ENCODE measurements at places on chromosomes 12 and 14.

DNA sequence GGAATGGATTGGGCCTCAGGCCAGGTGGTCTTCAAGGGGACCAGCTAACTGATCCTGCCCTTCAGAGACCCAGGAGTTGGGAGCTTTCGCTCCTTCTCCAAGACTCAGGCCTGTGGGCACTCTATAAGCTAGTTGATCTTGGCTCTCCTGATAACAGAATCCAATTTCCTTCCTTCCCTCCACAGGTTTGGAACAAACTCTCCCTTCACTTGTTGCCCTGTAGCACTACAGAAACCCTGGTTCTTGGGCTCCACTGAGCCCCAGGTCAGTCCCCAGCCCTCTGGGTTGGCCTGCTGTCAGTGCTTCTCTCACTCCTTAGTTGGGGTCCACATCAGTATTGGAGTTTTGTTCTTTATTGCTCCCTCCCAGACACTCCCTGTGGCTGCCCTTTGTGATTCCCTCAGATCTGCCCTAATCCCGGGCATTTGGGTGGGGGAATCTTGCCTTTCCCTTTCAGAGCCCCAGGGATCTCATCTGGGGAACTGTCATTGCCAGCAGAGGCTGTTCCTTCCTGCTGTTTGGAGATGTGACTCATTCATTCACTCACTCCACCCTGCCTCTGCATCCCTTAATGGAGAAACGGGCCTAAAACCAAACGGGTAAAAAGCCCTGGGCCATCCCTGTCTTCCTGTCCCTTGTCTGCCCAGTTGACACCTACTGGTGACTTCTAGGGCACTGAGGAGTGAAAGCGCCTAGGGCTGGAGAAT lies 4.4 kb upstream of the GPD1 start:
- no peak for DNase-seq

GRCh38 chr12:116642683-116643082 lies 83.5 kb downstream of the MAP1LC3B2 start:
- no peak for DNase-seq

- no peak for DNase-seq
Observed at GRCh38 chr14:61341275-61342206, 20.2 kb downstream of the PRKCH start.

DNA sequence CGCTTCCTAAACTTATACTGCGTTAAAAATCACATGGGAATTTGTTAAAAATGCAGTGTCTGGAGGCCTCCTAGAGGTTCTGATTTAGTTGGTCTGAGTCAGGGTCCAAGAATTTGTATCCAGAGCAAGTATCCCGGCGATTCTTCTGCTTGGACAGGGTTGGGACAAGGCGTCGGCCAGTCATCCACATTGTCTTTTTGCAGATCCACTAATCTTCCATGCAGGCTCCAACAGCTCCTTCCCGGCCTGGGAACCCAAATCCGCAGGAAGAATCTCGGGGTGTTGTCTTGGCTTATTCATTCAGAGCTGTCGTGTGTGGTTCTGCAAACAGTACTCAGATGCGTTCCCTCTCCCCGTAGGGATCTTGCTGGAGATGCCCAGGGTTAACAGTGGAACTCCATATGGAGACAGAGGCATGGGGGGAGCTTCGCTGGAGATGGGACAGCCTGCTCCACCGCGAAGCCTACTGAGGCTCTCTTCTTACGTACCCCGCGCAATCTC lies 25.3 kb downstream of the GPRC5D start:
- DNase-seq: no peak

GRCh38 chr12:130556486-130557055 lies 159.5 kb downstream of the RIMBP2 start:
- no peak for DNase-seq

GRCh38 chr12:59736359-59736758 lies 140.5 kb downstream of the SLC16A7 start:
- DNase-seq: no peak

- no peak for DNase-seq
Observed at GRCh38 chr12:15806826-15807225, 17.6 kb upstream of the EPS8 start.

- DNase-seq: no peak
Observed at GRCh38 chr12:69679119-69679518, 20.0 kb downstream of the BEST3 start.

DNA sequence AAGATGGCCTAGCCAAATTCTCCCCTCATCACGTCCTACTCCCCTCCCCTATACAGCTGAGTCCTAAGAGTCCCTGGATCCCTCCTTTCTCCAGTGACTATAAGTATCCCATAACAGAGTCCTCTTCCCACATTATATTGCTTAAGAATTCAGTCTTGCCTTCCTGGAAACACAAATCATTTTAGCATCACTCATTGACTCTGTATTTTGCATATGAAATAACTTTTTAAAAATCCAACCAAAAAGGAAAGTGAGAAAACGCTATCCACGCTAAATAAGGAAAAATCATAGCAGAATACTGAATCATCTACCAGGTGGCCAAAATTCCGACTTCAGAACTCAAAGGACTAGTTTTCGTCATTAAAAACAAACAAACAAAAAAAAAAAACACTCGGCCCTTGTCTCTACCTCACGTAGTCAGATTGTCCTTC lies 130.2 kb downstream of the GCH1 start:
- DNase-seq: no peak

DNA sequence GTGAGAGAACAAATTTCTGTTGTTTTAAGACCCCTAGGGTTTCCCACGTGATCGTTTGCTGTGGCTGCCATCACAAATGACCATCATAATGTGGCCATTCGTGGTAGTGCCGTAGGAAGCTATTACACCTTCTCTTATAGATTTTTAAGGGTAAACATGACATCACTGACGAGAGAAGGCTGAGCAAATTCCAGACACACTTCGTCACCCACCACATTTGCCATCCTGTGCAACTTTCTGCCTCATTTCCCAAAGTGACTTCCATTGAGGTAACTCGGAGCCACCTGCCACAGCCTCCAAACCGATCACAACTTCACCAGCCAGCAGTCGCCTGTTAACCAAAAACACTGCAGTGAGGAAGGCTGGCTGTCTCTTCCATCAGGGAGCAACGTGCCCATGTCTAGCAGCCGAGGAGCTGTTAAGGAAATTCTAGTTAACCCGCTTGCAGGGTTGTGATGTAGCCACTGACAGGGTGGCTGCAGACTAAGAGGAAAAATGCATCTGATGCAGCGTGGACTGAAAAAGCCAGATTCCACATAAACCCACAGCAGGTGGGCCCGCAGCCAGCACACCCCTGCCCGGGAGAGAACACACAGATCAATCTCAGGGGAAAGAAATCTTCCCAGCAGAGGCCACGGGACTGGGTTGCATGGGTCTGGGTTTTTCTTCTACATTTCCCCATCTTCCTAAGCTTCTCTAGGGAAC lies 44.6 kb downstream of the CCDC85C start:
- no peak for DNase-seq

- peak; percentile 95 for DNase-seq
Observed at GRCh38 chr12:46160101-46160980, 108.5 kb downstream of the SLC38A1 start.

- no peak for DNase-seq
Observed at GRCh38 chr12:3122841-3123678, 45.9 kb downstream of the TSPAN9 start.

DNA sequence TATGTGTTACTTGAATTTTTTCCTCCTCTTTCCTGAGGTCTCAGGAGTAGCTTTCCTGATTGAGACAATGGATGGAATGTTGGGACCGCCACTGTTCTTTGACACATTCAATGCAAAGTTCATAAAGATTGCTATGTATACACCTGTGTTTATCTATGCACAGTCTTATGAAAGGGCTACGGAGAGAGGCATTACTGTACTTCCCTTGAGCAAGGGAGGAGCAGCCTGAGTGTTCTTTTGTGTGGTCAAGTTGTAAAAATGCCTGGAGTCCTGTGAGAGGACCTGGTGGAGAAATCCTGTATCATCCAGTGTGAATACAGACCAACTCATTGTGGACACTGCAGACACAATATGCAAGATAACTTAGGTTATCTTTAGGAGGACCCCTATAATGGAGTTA lies 1.2 kb downstream of the SRGAP1 start:
- DNase-seq: no peak

GRCh38 chr14:68292441-68293215 lies 473.0 kb downstream of the RAD51B start:
- DNase-seq: peak; percentile 20

- no peak for DNase-seq
Observed at GRCh38 chr12:5101686-5102085, 58.0 kb downstream of the KCNA5 start.

GRCh38 chr12:13749389-13749788 lies 232.0 kb downstream of the GRIN2B start:
- peak; percentile 69 for DNase-seq

DNA sequence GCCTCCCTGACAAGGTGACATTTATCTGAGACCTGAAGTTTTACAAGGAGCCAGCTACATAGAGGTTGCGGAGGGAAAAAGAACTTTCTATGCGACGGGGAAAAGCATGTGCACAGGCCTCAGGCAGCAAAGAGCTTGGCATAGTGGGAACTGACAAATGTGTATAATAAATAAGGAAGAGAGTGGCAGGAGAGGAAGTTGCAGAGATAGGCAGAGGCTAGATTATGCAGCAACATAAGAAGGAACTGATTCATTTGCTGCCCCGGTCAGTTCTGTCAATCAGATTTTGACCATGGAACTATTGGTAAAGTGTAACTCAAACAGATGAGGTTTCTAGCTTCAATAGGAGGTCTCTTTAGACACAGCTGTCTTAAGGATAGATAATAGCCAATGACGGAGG lies 33.7 kb upstream of the RIC8B start:
- no peak for DNase-seq

- DNase-seq: peak; percentile 25
Observed at GRCh38 chr14:23951590-23952201, 1.9 kb upstream of the DHRS4 start.

GRCh38 chr12:76186131-76186906 lies 101.8 kb upstream of the NAP1L1 start:
- DNase-seq: no peak

GRCh38 chr14:32419429-32419828 lies 90.3 kb downstream of the AKAP6 start:
- DNase-seq: no peak

DNA sequence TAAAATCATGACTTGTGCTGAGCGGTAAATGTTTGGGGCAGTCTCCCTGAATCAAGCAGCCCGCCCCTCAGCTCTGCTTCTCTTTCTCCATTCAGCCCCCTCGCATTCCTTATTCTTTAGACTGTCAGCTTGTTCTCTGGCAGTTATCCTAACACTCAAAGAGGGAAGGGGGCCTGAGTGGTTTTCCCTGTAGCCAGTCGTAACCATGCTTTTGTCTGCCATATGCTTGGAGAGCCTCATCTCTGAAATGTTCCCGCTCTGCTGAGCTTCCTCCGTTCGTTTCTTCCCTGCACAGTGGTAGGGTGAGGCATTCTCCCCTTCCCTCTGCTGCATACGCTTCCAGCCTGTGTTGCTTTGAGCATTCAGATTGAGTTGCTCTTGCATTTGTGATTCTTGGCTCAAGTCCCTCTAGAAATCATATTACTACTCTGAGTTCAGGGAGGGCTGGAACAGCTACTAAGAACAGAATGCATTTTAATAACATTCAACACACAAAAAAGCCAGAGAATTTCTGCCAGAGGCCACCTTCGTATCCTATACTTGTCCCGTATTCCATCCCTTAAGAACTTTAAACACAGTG lies 119.7 kb downstream of the FBXL14 start:
- no peak for DNase-seq

GRCh38 chr12:65592416-65592815 lies 231.9 kb upstream of the HMGA2 start:
- no peak for DNase-seq

DNA sequence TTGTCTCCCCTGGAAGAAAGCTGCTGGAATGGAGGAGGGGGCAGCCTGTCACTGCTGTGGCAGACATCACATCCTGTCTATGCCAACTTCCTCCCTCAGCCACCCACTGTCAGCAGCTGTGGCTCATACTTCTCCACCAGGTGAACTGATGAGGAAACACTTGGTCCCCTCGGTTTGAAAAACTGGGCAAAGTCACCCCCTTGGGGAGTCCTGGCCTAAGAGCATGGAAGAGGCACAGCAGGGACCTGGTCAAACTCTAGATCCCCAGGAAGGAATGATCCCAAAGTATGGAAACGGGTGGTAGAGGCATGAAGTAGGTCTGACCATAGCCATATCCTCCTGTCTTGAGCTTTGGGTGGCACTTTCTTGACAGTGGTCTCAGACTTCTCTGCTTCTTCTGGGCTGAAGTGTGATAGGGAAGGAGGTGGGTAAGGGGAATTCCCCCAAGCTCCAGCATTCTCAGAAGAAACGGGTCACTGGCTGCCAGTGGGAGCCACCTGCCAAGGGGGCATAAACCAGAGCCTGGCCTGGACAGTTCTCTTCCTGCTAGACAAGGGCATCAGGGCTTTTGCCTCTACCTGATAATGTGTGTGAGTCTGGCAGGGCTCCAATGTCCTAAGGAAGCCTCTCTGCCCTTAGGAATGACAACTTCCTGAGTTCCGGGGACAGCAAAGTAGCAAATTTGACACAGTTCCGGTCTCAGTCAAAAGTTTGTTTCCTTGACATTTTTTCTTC lies 36.0 kb downstream of the FMNL3 start:
- DNase-seq: no peak

DNA sequence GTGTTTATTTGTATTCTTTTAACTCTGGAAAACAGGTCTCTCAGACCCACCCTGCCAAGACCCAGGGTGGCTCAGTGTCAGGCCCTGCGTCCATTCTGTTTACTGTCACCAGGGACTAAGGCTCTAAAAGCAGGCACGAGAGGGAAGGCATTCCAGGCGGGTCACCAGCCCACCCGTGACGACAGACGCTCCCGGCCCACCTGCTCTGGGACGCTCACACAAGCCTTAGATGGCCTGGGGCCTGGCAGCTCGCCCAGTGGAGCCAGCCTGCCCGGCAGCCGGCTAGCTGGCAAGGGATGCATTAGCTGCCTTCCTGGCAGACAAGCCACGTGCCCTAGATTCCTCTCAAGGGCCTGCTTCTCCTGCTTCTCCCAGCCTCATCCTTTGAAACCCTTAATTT lies 9.2 kb upstream of the NUAK1 start:
- no peak for DNase-seq

DNA sequence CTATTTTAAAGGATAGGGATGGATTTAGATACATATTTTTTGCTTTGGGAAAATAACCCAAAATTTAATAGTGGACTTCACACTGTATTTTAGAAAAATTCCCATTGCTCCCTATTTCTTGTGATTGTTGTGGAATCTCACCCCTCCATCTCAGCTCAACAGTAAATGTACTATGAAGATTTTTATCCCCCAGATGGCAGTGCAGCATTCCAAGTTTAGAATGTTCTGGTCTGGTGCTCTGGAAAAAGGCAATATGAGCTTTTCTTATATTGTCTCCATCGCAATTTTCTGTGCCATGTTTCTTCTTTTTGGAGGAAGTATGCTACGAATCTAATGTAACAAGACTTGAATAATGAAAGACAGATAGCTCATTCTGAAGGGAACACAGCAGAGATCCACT lies 471.7 kb upstream of the SYT1 start:
- DNase-seq: peak; percentile 7

- DNase-seq: no peak
Observed at GRCh38 chr12:98612696-98613334, 19.3 kb downstream of the SLC25A3 start.

- no peak for DNase-seq
Observed at GRCh38 chr14:52018252-52018651, 28.9 kb downstream of the RTRAF start.

DNA sequence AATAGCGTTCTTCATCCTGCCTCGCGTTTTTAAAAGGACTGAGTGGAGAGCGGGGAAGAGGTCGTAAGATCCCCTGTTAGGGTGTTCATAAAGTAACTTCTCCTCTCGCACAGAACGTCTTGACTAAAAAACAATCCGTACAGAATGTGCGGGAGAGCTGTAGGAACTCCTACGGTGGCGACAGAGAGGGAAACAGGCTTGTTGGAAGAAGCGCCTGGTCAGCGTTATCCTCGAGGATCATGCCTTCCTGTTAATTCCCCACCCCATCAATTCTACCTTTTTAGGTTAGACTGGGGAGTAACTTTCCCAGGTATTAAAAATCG lies 399 bp upstream of the WASHC4 start:
- peak; percentile 83 for DNase-seq

All from NCI-H1417 (cell line).